NCI-H2081 (cell line): ENCODE measurements at places on chromosomes 11 and 22.
A peak's percentile ranks its signal among the peaks of the same experiment; 100 is the strongest.

DNA sequence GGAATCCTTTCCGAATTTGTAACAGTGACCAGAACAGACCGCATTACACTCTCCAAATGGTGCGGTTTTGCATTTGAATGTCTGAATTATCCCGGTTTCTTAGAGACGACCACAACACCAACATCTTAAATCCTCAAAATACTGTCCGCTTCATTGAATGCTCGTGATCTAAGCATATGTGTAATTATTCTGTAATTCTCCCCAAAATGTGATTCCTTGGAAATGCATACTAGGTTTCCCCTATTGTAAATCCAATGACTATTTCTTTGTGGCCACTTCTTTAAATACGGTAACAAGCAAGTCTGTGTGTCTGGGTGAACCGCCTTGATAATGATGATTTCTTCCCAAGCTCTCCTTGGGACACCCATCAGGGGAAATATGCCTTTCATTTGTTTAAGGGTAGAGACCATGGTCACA, 87.3 kb upstream of the DBX1 start:
- DNase-seq = no peak

- no peak for DNase-seq
Observed at GRCh38 chr11:134800826-134801225, 388.8 kb upstream of the B3GAT1 start.

GRCh38 chr11:121644187-121644512, 191.4 kb upstream of the SORL1-AS1 start:
- DNase-seq = no peak

DNA sequence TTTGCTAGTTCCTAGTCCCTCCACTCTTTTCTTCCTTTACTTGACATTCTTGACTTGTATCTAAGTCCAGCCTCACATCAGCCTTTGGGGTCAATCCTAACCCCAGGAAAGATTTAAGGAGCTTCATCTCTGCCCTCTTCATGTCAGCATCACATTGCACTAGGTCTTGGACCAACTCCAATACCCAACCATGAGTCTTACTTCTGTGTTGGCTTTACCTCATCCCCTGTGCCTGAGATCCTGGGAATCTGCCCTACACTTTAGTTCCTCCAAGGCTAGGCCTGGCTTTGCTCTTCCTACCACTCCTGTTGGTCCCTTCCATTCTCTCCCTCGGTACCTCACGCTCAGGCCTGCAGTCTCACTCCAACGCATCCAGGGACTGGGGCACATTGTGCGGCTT, 117.0 kb downstream of the SLC1A2 start:
- no peak for DNase-seq

- DNase-seq = no peak
Observed at GRCh38 chr11:57752954-57753353, 1.3 kb upstream of the BTBD18 start.

- no peak for DNase-seq
Observed at GRCh38 chr11:31828217-31828616, 17.1 kb upstream of the PAX6 start.

DNA sequence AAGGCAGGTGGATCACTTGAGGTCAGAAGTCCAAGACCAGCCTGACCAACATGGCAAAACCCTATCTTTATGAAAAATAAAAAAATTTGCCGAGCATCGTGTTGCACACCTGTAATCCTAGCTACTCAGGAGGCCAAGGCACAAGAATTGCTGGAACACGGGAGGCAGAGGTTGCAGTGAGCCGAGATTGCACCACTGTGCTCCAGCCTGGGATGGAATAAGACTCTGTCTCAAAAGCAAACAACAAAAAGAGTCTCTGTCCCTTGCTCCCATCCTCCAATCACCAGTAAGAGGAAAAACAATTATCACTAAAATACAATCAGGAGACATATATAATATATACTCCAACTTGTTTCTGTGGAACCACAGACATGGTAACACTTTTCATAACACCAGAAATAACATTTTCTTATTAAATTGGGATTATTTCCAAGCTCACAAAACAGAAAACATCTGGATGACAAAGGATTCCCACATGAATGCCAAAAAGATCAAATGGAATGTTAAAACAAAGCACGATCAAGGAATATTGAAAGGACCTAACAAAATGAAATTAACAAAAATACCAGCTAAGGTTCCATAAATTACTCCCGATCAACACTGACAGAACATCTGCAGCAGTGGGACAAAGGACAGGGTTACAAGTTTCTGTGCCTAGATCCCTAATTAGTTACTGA, 15.2 kb downstream of the FCHSD2 start:
- no peak for DNase-seq

GRCh38 chr11:2534957-2535672, 90.3 kb downstream of the KCNQ1 start:
- no peak for DNase-seq

- DNase-seq = peak; percentile 88
Observed at GRCh38 chr11:40293655-40294348, 1165.7 kb downstream of the LRRC4C start.

- DNase-seq = no peak
Observed at GRCh38 chr11:71325418-71326327, 73.3 kb upstream of the SHANK2 start.

DNA sequence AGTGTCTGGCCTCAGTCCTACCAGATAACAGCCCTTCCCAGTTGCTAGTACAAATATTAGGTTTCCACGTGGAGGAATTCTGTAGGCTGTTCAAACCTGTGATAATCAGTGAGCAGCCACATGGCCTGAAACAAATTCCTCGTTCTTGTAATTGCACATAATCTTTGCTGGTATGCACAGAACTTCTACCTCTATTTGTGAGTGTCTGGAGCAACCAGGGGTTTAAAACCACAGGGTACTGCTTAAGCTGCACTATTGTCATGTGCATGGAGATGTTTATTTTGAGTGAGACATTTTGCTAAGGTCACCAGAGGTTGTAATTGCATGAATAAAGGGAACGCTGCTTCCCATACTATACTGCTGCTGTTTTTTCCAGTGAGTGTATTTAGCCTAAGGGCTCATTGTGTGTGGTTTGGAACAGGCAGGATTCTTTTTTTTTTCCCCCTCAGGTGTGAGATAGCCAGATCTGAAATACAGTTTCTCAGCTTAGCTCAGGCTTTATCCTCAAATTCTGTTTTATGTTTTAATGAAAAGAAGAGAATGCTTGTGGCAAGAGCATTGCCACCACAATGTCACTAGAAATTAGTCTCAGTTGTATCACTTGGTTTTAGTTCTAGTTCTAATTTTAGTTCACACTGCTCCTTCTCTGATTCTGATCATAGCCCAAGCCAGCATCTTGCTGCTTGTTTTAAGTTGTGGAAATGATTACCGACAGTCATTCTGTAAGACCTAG, 60.5 kb downstream of the CYB5R2 start:
- no peak for DNase-seq

- DNase-seq = no peak
Observed at GRCh38 chr11:129589190-129589860, 213.7 kb downstream of the BARX2 start.

DNA sequence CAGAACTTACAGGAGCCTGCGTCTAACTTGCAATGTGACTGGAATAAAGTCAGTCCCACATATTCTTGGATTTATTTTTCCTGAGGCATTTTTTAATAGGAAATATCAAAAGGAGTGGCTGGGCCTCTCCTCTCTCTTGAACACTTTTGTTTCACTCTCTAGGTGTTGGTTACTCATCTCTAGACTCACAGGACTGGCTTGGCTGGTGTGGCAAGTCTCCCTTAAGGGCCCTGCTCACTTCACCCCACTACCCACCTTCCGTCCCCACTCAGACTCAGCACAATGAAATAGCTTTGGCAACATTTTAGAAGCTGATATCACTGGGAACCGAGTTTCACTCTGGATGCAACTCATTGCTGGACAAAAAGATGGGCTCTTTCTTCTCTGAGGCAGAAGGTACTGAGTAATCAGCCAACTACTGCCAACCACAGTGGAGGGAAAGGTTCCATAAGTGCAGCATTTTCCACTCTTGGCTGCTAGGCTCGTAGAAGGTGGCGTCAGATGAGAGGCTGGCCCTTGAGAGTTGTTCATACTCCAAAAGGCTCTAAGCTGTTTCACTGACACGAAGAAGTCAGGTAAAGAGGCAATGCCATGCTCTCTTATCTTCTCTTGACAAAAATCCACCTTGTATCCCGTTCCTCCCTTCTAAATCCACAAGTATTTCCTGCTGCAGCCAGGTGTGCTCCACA, 390.6 kb downstream of the SOX6 start:
- no peak for DNase-seq

GRCh38 chr22:25448435-25449051, 115.9 kb upstream of the GRK3 start:
- DNase-seq = no peak

- no peak for DNase-seq
Observed at GRCh38 chr22:32991353-32992101, 66.7 kb downstream of the SYN3 start.

DNA sequence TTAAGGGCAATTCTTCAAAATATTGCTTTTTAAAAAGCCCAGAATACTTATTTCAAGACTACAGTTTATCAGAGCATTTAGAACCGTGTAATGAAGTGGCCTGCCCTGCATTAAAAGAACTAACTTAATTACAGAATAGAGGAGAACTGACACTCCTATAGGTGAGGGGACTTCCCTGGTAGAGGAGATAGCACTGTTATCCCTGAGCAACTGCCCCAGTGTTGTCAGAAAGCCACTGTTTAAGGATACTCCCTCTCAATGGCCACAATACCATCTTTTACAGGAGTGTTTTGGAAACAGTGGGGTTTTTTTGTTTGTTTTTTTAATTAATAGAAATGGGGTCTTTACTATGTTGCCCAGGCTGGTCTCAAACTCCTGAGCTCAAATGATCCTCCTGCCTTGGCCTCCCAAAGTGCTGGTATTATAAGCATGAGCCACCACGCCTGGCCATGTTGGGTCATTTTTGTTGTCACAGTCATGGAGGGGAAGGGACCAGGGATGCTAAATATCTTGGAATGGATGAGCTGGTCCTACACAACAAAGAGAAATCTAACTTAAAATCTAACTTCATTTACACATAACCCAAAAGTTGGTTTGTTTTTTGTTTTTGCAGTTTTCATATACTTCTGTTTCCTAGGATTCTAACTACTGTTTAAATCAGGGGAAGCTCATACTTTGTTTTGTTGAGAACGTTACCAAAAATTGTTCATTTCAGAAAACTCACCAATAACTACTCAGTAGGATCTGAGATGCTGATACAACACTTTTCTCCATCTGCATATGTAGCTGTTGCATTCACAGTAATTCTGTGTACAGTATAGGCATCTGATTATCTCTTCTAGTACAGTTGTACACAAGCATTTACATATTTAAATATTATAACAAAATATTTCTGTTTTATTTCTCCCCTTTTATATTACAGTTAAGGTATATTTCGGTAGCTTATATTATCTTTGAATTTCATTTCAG, 8.1 kb downstream of the RPL27A start:
- DNase-seq = no peak

- DNase-seq = no peak
Observed at GRCh38 chr11:61602775-61603569, 22.1 kb upstream of the SYT7 start.

DNA sequence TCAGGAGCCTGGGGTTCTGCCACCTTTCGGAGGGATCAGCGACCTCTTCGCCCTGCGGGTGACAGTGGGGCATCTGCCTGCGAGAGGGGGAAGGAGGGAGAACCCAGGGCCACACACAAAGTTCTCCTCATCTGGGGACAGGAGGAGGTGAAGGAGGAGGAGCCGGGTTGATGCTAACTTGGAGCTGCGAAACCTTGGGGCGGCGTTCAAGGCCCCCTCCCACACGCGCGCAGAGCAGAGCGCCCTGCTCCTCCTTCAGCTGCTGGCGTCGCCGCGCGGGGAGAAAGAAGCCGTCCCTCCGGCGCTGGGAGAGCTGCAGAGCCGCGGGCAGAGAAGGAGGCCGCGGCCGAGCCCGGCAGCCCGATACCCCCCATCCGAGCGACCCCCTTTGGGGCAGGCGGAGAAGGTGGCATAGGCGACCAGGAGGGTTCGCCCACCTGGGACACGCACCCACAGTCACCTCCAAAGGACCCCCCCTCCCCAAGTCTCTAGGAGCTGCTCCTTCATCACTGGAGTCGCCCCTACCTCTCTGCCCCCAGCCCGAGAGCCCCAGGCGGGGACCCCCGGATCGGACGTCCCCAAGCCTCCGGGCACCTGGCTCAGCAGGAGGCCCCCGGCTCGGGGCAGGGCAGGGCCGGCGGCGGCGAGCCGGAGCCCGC, at the start of gene RASD2:
RASD2 (plus strand) TSS at position 237 of the 659 bp plus-strand sequence. CDS start 5,979 bp downstream, outside the sequence.
- peak; percentile 12 for DNase-seq

GRCh38 chr11:1369371-1370005, 20.2 kb upstream of the BRSK2 start:
- DNase-seq = no peak

DNA sequence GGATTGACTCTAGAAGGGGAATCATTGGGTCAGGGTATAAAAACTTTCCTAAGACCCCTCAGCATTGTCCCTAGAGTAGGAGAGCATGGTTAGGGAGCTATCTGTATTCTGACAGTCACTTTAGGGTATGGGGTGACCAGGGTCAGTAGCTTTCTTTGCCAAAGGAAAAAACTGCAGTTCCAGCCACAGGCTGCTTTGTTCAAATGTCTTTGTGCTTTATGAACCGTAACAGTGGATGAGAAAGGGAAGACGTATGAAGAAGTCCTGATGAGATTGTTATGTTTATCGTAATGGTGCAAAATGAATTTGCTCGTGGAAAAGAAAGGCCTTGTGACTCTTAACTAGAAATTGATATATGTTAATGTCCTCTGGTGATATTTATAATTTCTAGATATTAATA, 30.0 kb downstream of the CYB5R2 start:
- no peak for DNase-seq
